ENCODE measurements at places on chromosomes 3 and 15.

DNA sequence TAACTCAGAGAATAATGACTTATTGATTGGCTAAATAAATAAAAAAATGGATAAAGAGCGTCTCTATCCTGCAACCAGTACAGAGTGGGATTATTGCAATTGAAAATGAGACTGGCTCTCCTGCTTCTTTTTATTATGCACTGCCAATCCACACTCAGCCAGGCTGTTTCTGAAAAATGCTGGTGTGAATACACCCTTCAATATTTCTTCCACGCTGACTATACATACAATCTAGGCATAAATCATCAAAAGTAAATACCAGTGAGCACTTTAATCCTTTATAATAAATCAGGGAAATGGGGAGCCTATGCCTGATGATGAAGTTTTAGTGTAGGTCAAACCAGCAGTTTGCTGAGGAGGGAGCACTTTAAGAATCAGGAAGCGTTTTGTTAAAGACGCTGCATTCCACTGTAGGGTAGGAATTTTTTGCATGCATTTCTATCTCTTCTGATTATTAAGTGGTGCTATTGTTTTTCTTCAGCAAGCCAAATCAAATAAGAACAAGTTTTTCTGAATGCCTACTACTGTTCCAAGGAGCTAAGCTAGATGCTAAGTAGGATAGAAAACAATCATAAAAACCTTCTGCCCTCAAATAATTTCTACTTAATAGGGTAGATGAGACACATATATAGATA is 781.5 kb downstream of the TBL1XR1 start:
- DNase-seq: no peak

DNA sequence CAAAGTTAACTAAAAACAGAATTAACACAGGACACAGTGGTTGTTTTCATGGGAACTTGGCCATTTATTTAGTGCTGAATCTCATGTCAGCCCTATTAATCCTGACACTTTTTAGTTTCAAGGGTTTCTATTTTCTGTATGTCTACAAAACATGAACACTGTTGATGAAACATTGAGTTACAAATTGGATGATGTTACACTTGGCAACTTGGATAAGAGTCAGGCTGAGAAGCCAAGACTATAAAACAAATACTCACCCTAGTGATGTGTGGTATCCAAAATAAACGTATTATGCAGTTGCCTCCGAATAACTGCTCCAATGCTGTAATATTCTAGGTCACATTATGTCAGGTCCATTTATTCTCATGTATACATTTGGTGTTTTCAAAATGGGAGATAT is 349.6 kb downstream of the ZIC1 start:
- DNase-seq: no peak

GRCh38 chr15:41689834-41690233 is 29.6 kb downstream of the MGA start:
- DNase-seq: no peak

GRCh38 chr15:31195871-31196270 is 94.3 kb upstream of the TRPM1 start:
- DNase-seq: no peak

DNA sequence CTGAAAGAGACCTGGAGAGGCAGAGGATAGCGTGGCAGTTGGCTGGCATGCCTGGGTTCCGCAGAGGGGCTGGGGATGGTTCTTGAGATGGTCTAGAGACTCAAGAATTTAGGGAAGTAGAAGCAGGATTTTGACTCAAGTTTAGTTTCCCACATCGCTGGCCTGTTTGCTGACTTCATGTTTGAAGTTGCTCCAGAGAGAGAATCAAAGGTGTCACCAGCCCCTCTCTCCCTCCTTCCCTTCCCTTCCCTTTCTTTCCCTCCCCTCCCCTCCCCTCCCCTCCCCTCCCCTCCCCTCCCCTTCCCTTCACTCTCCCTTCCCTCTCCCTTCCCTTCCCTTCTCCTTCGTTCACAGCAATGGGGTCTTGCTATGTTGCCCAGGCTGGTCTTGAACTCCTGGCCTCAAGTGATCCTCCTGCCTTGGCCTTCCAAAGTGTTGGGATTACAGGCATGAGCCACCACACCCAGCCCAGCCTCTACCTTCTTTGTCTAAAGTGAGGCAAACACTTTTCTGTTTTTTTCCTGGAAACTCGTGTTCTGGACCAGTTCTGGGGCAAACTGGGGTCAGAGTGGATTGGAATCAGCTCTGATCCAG is 10.2 kb downstream of the CHRD start:
- no peak for DNase-seq

DNA sequence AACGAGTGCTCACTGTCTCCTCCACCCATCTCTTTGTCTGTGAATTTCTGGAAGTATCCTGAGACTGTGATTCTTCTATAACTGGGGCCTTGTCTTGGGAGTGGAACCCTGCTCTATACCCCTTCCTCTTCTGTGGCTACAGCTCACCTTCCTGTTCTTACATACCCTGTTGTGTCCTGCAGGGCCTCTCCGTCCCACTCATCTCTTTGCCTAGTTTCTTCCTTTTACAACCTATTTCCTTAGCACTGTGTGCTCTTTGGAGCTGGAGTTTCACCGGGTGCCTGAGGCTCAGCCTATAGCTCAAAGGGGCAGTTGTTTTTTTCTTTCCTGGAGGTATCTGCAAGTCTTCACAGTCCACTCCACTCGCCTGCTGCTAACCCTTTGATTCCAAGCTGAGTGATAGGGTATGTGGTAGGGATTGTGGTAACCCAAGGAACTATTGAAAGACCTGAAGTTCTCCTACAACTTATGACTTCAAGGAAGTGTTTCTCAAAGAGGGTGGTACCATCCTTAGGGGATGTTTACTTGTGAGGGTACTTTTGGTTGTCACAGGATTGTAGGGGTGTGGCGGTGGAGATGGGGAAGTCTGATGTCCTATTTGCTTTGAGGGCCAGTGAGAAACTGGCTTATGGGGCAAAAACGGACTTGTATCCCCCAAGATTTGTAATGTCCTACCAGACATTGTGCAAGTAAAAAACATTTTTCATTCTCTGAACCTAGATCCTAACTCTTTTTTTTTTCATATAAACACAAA is 66.6 kb upstream of the ARL8B start:
- DNase-seq: no peak

DNA sequence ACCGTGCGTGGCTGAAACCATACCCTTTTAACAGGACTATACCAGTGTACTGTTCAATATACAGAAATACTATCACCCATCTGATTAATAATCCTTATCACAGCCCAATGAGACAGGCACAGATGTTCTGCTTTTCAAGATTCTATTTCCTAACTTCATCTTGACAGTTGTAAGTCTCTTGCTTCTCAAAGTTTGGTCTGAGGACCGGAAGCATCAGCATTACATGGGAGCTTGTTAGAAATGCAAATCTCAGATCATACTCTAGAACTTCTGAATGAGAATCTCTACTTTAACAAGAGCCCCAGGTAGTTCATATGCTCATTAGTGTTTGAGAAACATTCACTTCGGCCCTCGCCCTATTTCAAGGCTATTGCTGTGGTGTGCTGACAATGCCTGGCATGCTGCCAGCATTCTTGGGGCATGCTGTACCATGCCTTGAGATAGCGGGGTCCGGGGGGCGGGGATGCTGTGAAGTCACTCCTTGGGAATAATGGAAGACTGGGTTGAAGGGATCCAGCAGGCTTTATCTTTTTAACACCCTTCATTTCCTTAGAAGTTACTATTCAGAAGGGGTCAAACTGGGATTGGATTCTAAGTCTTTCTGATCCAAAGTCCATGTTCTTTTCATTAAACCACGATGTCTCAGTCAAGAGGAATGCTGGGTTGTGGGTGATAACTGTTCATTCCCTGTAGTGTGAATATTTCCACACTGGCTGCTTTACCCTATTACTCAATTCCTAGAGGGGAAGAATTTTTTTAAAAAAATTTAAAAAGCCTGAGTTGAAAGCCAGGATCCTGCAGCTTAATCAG is 194.7 kb downstream of the LPP start:
- DNase-seq: peak; percentile 93

- peak; percentile 80 for DNase-seq
These were observed at the start of gene PDIA5 for GRCh38 chr3:123066896-123067688. Gene PDIA5 (plus strand): TSS chr3:123067025. CDS start chr3:123067165, 140 bp downstream.

DNA sequence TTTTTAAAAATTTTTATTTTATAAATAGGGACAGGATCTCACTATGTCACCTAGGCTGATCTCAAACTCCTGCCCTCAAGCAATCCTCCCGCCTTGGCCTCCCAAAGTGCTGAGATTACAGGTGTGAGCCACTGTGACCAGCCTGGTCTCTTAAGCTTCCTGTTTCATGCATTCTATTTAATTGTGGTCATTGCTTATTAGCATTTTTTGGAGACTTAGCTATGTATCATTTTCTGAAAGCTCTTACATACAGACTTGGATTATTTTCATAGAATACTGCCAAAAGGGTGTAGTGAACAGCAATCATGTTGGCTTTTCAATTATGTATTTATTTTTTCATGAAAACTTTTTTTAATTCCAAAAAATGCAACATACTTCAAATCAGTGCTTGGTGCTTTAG is 51.5 kb upstream of the DCUN1D1 start:
- no peak for DNase-seq

- DNase-seq: no peak
These were observed 185.9 kb downstream of the GREM1 start for GRCh38 chr15:32903591-32904290.
